NCI-H2171 (cell line): ENCODE measurements at places on chromosomes 11 and 22.

- no peak for DNase-seq
Observed at GRCh38 chr11:32092581-32093170, 1.8 kb downstream of the RCN1 start.

- no peak for DNase-seq
Observed at GRCh38 chr11:15893080-15893492, 463.3 kb downstream of the SOX6 start.

- DNase-seq, result no peak
Observed at GRCh38 chr11:101748572-101749344, 165.0 kb upstream of the TRPC6 start.

- DNase-seq, result no peak
Observed at GRCh38 chr22:44496844-44497217, 1.2 kb downstream of the RTL6 start.

DNA sequence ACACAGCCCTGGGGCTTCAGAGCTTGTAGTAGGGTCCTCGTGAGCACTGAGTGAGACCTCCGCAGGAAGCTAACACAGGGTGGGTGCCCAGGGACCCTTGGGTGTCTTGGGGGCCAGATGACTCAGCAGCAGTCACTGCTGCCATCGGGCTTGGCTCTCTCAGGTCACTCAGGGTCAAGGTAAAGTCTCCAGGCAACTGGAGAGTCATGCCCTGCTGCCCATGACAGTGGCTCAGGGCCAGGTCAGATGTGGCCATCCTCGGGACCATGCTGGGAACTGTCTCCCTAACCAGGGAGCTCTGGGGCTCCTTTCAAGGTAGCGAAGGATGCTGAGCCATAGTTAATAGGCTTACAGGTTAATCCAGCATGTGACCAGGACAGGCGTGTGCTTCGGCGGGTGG, 44.4 kb upstream of the SLC22A12 start:
- no peak for DNase-seq

- DNase-seq, result no peak
Observed at GRCh38 chr11:20555783-20556182, 43.6 kb upstream of the SLC6A5 start.

DNA sequence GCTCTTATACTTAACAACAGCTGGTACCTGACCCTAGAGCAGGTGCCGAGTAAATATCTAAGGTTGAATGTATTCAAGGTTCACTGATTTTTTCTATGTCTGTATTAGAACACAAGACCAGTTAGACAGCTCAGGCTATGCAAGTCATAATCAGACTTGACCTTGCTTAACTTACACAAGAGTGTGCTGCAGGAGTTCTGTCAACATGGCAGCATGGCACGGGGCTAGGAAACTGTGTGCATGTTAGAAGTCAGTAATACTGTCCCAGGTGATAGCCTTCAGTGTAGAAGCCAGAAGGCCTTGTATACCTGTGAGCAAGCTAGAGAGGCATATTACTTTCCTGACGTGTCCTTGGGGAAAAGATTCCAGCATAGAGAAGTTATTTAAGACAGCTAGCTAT, 253.1 kb downstream of the FAT3 start:
- no peak for DNase-seq

GRCh38 chr22:19819911-19820879, 34.5 kb downstream of the GNB1L start:
- DNase-seq, result no peak

DNA sequence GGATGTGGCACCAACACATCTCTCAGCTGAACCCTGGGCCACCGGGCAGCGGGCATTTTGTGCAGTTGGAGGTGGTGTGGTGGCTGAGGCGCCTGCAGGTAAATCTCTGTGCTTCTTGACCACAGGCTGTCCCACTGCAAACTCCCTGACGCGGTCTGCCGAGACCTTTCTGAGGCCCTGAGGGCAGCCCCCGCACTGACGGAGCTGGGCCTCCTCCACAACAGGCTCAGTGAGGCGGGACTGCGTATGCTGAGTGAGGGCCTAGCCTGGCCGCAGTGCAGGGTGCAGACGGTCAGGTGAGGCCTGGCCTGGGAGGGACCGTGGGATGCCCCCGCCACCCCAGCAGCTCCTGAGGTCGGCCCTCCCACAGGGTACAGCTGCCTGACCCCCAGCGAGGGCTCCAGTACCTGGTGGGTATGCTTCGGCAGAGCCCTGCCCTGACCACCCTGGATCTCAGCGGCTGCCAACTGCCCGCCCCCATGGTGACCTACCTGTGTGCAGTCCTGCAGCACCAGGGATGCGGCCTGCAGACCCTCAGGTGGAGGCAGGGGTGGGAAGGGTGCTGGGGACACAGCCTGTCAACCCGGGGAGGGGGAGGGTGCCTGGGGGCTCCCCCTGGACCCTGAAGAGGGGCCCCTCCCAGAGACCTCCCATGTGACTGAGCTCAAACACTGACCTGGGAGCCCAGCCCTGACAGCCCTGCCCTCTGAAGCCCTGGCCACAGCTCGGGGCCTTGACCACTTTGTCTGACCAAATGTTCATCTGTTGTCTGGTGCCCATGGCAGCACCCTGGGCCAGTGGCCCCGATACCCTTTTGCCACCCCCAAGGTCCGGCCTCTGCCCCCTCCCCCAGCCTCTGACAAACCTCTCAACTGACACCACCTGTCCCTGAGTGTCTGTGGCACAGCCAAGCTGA, 4.6 kb upstream of the PGGHG start:
- DNase-seq, result no peak

- DNase-seq, result no peak
Observed at GRCh38 chr11:44290208-44290607, 19.7 kb downstream of the ALX4 start.

GRCh38 chr22:33563220-33563964, 356.9 kb downstream of the LARGE1 start:
- DNase-seq, result no peak

- no peak for DNase-seq
Observed at GRCh38 chr11:69292221-69292648, 1.7 kb upstream of the MYEOV start.

GRCh38 chr11:57645689-57646085, 4.0 kb downstream of the YPEL4 start:
- DNase-seq, result no peak

GRCh38 chr11:12077535-12078280, 32.7 kb upstream of the MICAL2 start:
- no peak for DNase-seq

- peak; percentile 39 for DNase-seq
Observed at GRCh38 chr22:40436505-40437431, 66.4 kb downstream of the SGSM3 start.

- peak; percentile 69 for DNase-seq
Observed at GRCh38 chr11:118666371-118666770, 13.1 kb downstream of the TREH start.

DNA sequence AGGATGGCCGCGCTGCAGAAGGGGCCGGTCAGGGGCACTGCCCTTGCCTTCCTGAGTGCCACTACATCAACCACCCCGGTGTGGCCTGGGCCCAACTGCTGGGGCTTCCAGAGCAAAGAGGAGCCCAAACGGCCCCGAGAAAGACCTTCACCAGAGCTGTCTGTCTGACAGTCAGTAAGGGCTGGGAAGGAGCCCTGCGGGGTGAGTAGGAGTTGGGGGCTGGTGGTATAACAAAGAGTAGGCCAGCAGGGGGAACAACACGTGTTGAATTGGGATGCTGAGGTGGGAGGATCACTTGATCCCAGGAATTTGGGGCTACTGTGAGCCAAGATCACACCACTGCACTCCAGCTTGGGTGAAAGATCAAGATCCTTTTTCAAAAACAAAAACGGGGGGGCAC, 3.9 kb downstream of the GSTT4 start:
- DNase-seq, result no peak

DNA sequence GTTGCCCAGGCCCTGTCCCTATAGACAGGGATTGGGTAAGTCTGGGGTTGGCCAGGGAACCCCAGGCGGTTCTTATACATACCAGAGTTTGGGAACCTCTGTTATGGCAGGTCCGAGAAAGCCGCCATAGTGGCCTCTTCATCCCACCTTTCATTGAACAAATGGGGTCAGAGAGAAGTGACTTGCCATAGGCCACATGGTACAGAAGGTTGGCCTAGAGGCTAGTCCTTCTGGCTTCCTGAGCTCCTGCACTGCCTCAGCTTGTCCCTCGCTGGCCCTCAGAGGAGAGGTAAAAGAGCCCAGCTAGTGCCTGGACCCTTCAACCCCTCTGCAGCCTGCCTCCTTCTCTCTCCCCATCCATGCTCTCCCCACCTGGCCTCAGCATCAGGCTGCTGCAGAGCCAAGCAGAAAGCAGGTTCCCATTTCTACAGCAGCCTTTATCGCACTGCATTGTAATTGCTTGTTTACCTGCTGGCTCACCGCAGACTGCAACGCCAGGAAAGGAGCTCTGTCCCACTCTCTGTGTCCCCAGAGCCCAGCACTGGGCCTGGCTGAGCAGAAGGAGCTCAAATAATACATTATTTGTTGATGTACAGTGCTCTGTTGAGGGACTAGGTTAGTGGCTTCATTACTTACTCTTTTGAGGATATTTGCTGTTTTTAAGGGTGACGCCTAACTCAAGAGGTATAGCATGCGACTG, 103.6 kb downstream of the TRIM29 start:
- no peak for DNase-seq

- DNase-seq, result no peak
Observed at GRCh38 chr11:119195680-119196079, 10.4 kb downstream of the NHERF4 start.

GRCh38 chr11:24375351-24375750, 121.5 kb upstream of the LUZP2 start:
- DNase-seq, result no peak

- DNase-seq, result peak; percentile 39
Observed at GRCh38 chr11:57460758-57461749, 726 bp downstream of the RTN4RL2 start.

- DNase-seq, result no peak
Observed at GRCh38 chr11:40140560-40140959, 1318.9 kb downstream of the LRRC4C start.

DNA sequence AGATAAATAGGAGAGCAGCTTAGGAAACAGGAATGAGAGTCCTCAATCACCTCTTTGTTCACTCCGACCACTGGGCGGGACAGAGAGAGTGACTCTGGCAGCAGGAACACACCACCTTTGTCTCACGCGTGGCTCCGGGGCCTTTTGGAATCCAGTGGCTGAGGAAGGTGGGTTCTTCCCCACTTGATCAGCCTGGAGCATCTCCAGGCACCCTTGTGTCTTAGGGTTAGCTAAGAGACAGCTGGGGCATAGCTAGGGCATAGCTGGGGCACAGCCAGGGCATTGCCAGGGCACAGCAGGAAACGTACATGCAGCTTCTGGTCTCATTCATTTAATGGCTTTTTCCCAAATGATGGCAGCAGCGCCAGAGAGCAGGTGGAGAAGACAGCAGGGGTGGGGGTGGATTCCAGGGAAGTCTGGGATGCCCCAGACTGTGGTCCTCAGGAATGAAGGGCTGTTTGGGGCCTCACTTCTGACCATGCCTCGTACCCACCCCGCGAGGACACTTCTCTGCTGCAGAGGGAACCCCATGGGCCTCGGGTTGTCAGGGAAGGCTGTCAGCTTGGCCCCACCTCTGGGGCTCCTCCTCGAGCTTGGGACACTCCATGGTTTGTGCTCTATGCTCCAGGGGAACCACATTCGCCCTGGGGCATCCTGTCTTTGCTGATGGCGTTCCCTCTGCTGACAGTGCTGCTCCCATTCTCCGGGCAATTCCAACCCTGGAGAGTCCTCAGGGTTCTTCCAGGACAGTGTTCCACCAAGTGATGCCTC, 30.4 kb upstream of the SHANK2 start:
- DNase-seq, result no peak

GRCh38 chr11:35974882-35975589, 31.2 kb downstream of the LDLRAD3 start:
- DNase-seq, result no peak

GRCh38 chr22:22673628-22674027, 29.2 kb downstream of the GGTLC2 start:
- no peak for DNase-seq

DNA sequence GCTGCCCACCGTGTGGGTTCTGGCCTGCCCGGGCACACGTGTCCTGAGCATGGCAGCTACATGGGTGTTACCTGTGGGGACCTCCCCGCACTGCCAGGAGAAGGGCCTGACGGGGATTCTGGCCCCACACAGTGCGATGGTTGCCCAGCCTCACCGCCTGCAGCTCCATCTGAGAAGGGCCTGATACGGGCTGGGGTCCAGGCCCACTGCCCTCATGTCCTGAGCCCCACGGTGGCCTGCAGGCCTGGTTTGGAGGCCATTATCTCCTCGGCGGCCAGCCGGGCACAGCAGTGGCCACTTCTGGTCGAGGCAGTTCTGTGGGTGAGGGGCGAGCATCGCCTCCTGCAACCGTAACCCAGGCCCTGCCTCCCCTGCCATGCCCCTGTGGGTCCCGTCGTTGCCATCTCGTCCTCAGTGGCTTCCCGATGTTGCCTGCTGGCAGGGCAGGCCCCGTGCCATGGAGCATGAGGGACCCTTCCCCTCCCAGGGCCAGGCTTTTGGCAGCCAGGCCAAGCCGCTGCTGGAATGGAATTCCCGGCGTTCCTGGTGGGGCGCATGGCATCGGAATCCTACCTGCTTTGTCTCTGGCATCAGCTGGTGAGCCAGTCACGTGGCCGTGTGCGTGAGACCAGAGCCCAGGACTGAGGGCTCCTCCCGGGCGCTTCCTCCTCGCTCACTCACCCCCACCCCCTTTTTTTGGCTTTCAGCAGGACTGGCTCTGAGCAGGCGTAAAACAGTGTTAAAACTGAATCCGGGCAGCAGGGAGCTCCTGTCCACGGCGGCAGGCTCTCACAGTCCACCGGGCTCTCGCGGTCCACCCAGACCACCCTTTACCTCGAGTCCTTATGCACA, 71.9 kb upstream of the PPARA start:
- no peak for DNase-seq

GRCh38 chr22:24330636-24331035, 60.0 kb downstream of the SPECC1L start:
- DNase-seq, result no peak

DNA sequence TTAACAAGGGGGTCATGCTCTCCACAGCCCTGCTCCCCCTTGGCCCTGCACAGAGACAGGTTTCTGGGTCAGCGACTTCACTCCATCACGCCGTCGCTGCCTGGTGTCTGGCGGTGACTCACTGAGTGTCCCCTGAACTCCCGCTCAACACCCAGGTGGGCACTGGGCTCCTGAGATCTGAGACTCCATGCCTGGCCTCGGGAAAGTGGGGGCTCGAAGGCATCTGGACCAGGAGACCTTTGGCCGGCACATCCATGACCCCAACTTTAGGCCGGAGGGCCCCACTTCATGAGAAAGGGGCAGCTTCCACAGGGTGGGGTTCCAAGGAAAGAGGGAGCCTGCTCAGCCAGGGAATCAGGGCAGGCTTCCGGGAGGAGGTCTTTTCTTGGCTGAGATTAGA, 79.3 kb upstream of the PRR5 start:
- DNase-seq, result no peak

DNA sequence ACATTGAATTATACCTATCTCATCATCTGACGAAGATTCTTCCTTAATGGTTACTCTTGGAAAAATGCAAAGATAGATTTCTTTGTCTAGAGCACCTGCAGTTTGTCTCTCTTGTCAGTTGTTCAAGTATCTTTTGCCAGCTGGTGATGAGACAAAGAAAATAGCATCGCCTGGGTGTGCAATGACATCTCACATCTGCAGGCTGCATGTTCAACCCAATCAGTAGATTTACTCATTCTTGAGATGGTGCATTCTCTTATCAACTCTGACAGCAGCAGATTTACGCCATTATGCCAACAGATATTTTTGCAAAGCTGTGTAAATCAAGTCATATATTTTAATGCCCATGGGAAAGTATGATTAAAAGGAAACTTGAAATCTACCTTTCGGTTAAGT, 164.6 kb upstream of the PDGFD start:
- no peak for DNase-seq

GRCh38 chr11:80925321-80925720, 1484.5 kb upstream of the TENM4 start:
- no peak for DNase-seq

GRCh38 chr22:38966942-38967341, 9.5 kb downstream of the APOBEC3A start:
- no peak for DNase-seq

- no peak for DNase-seq
Observed at GRCh38 chr11:70292863-70293262, 22.4 kb downstream of the PPFIA1 start.
